ENCODE measurements at places on chromosomes 3 and 15.

DNA sequence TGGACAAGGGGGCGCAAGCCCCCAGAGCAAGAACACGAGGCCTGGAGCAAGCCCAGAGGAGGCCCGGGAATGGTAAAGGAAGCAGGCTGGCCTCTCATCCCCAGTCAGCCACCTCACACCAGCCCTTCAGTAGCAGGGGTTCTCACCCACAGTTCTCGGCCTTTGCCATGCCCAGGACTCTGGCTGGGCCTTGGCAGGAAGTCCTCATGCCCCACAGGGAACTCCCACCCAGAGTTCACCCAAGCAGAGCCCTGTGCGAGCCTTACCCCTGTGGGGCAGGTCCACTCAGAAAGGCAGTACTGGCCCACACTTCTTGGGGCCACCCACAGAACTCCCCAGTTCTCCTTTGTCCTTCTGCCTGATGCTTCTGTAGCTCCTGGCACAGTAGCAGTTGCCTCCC lies 30.3 kb downstream of the CYP11A1 start:
- no peak for DNase-seq

- no peak for DNase-seq
Observed at GRCh38 chr3:53229171-53229570, 26.7 kb downstream of the TKT start.

DNA sequence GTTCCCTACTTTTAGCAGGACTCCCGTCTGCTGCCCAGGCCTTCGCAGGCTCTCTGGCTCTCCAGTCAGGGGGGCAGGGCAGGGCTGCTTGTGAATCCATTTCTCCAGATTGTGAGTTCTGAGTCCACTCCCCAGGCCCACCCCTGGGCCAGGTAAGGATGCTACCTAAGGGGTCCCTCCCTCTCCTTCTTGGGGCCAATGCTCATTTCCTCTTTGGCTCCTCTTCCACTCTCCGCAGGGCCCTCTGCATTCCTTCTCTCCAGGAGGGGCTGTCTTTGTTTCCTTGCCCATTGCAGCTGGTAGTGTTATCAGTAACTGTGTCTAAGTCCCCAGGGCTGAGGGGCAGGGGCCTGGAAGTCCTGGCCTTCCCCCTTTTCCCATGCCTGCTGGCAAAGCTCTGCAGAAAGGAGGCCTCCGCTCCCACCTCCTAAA lies 13.0 kb upstream of the CACNA2D2 start:
- no peak for DNase-seq

- DNase-seq = no peak
Observed at GRCh38 chr3:41653571-41654239, 308.2 kb downstream of the ULK4 start.

DNA sequence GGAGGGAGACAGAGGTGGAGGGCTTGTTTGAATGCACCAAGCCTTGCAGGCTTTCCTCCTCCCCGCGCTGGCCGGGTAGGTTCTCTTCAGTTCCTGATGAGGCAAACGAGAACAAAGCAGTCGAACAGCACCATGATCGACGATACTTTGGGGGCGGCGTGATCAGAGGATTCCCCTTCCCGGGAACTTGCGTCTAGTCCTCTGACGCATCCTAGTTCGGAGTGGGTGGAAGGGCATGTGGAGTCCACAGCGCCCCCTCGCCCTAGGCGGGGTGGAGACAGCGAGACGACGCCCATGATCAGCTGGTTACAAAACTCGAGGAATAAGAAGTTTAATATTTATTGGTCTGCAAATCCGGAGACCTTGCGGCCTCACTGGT lies 452 bp upstream of the SV2B start:
- no peak for DNase-seq

DNA sequence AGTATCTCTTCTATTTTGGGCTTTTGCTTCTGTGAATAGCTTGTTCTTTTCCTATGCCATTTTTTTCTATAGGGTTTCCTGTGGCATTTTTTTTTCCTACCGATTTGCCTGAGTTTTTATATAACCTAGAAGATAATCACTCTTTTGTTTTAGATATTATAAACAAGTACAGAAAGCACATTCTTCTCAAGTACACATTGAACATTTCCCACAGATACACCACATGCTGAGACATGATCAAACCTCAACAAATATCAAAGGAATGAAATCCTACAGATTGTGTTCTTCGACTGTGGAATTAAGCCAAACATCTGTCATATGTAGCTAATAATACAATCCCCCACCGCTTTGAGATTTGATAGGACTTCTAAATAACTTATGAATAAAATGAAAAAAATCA lies 9.1 kb upstream of the FEM1B start:
- DNase-seq = no peak

DNA sequence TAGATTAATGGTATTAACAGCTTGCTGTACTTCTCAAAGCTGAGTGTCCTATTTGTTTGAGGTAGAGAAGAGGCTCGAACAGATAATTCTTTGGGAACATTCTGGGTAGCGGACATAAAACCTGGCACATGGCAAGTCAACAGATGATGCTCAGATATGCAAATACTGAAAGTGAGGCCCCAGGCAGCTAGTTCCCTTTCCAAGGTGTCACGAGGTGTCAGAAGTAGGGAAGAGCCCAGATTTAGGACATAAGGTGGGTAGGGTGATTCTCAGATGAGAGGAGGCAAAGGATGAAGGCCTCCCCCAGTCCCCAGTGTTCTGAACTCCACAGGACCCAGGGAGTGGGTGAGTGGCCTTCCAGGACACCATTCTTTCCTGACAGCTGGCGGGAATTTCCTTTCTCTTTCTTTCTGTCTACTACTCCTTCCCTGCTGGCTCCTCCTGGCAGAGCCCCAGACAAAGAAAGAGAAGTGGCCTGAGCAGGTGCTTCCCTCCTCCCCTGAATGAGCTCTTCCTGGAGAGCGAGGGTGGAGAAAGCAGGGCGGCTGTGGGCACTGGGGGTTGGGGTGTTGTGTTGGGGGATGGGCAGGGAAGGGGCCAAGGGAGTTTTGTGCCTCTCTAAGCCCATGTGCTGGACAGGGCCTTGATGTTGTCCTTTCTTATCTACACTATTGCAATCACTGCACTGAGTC lies 87.5 kb downstream of the CORO2B start:
- DNase-seq = no peak

All from HCEC 1CT (cell line).